Progenitor cell of endocrine pancreas (in vitro differentiated cells): ENCODE measurements at places on chromosomes 16 and 17. TPM values are rescaled to one million over a fixed set of nuclear protein-coding genes. Genes with fewer than 3 reads are reported as not detected.

The SLC47A1 gene
- total RNA-seq: 1.1 and 2.3 TPM in 2 replicates

The KCNJ18 gene
- total RNA-seq: not detected in 2 replicates

DNA sequence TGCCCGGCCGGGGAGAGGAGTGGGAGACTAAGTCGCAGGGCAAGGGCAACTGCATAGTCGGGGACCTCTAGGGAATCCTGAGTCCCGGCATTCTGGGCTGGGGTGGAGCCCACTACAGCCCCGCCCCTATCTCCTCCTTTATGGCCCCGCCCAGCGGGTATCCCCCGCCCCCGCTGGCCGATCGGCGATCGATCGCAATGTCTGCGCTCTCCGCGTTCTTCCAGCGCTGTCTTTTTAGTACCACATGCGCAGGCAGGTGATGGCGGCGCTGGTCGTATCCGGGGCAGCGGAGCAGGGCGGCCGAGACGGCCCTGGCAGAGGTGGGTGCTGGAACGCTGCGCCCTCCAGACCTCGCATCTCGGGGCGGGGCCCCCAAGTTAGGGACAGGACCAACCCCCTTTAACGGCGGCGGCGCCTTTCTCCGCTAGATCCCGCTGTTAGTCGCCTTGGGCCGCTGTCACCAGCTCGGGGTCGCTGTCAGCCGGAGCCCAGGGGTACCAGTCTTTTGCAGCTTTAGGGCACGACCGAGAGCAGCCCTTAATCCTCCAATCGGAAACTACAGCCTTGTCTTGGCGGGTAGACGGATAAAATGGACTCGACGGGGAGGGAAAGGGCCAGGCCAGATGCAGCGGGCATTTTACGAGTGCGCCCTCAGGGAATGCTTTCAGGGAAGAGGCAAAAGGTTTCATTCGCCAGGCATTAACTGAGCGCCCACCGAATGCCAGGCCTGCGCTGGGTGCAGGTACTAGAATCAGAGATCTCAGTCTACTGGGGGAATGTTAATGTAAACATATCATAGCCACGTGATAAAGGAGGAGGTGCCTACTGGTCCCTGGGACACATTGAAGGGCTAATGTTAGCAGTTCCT is at the start of gene DPH1:
DPH1 (plus strand) TSS at position 243 of the 868 bp plus-strand sequence; CDS start at position 260, 17 bp downstream.
- H3K4me3 ChIP-seq: peak within 1 kb of the TSS; percentile 98
- peaks cover 14% of the 10 kb centered on the region for H3K27me3 ChIP-seq
- peaks cover 4% of the 10 kb centered on the region for H3K4me1 ChIP-seq
- H3K36me3 ChIP-seq: no peaks in the 10 kb centered on the region

- H3K27me3 ChIP-seq: peaks cover 19% of the 10 kb centered on the region
- peaks cover 7% of the 10 kb centered on the region for H3K4me1 ChIP-seq
- H3K36me3 ChIP-seq: no peaks in the 10 kb centered on the region
- no peak for DNase-seq
- H3K4me3 ChIP-seq: no peak overlapping the region
Observed at GRCh38 chr17:35519439-35519838, 18.0 kb downstream of the SLFN12L start.

- H3K36me3 ChIP-seq: peaks cover 1% of the 10 kb centered on the region
- no peaks in the 10 kb centered on the region for H3K27me3 ChIP-seq
- no peak overlapping the region for H3K4me3 ChIP-seq
- peaks cover 19% of the 10 kb centered on the region for H3K4me1 ChIP-seq
- no peak for DNase-seq
Observed at GRCh38 chr17:13442361-13442760, 159.4 kb downstream of the HS3ST3A1 start.

DNA sequence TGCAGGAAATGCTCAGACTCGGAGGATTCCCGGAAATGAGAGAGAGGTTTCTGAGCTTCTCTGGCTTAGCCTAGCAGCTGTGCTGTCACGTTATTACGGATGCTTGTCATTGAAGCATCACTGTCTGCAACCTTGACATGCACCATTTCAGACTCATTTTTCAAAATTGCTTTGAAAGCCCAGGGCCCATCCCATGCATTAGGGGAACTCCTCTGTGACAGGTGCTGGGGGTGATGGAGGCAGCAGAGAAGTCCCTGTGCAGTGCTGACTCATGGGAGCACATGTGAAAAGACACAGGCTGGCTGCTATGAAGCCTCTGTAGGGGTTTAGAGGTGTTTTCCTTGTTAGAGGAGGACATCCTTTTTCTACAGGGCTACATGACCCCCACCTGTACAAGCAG is 214.0 kb upstream of the MPHOSPH6 start:
- no peak overlapping the region for H3K27ac ChIP-seq
- DNase-seq: no peak
- no peak overlapping the region for H3K4me3 ChIP-seq
- no peaks in the 10 kb centered on the region for H3K4me1 ChIP-seq
- H3K27me3 ChIP-seq: peaks cover 15% of the 10 kb centered on the region
- no peaks in the 10 kb centered on the region for H3K36me3 ChIP-seq
